ENCODE measurements at places on chromosomes 2 and 18.

- DNase-seq: no peak
Observed at GRCh38 chr2:239274391-239275043, 126.3 kb downstream of the HDAC4 start.

- no peak for DNase-seq
Observed at GRCh38 chr2:189854940-189855339, 70.7 kb downstream of the PMS1 start.

DNA sequence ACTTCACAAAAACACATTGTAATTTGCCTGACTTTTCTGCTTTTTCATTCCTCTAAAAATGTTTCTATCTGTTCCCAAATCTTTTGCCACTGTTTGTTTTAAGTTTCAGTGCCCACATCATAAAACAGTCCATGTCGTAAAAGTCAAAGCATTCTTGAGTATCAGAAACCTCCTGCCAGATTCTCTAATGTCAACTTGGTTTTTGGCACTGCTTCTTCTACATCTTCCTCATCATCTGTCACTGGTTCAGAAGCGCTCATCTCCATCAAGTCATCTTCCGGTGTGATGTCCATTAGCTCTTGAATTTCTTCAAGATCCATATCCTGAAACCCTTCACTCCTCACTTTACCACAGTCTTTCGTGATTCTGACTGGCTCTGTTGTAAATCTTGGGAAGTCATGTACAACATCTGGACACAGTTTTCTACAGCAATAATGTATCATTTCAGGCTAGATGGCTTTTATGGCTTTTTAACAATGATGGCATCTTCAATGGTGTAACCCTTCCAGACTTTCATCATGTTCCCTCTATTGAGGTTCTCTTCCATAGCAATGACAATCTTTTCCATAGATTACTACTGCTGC lies 19.6 kb downstream of the CUL3 start:
- no peak for DNase-seq

- no peak for DNase-seq
Observed at GRCh38 chr2:235870515-235870914, 297.7 kb downstream of the GBX2 start.

- no peak for DNase-seq
Observed at GRCh38 chr18:49376046-49376445, 84.4 kb downstream of the DYM start.

- no peak for DNase-seq
Observed at GRCh38 chr18:23964282-23965238, 50.0 kb upstream of the TTC39C start.

GRCh38 chr2:205703471-205704126 lies 21.3 kb downstream of the NRP2 start:
- no peak for DNase-seq

DNA sequence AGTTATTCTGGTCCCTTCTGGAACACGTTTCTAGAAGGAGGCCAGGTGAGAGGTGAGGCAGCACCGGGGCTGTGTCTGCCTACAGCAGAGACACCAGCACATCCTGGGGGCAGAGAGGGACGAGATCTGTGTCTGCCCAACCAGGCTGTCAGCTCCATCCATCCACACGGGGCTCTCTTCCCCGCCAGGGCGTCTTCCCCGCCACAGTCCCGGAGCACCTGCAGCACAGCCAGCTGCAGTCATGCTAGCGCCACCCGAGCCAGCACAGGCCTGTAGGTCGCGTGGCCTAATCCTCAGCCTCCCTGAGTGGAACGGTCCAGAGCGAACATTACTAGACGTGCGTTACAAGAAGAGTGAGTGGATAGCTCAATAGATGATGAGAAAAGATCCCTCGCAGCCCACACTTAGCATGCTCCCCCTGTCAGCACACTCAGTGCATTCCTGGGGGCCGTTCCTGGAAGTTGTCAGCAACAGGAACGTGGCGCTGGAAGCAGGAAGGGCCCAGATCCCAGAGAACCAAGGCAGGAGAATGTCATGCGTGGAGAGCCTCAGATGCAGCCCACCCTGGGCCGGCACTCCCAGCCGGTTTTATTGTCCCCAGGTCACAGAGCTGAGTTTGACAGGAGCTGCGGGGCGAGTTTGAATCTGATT lies 179.0 kb downstream of the TWIST2 start:
- no peak for DNase-seq

GRCh38 chr2:127398239-127398590 lies 10.4 kb upstream of the MAP3K2 start:
- DNase-seq: no peak

GRCh38 chr2:42917425-42917927 lies 125.1 kb upstream of the HAAO start:
- DNase-seq: peak; percentile 85

- no peak for DNase-seq
Observed at GRCh38 chr18:74590671-74591070, 7.0 kb upstream of the ZNF407 start.

All from right lung (tissue), 10 donors.